Dermis microvascular lymphatic vessel endothelial cell (primary cell): ENCODE measurements at places on chromosomes 3 and 15. TPM values are rescaled to one million over a fixed set of nuclear protein-coding genes. Genes with fewer than 3 reads are reported as not detected.

GRCh38 chr15:66850996-66851310, 148.9 kb downstream of the SMAD6 start:
- DNase-seq = no peak

The DPPA2 gene
- not detected in 2 replicates for total RNA-seq

DNA sequence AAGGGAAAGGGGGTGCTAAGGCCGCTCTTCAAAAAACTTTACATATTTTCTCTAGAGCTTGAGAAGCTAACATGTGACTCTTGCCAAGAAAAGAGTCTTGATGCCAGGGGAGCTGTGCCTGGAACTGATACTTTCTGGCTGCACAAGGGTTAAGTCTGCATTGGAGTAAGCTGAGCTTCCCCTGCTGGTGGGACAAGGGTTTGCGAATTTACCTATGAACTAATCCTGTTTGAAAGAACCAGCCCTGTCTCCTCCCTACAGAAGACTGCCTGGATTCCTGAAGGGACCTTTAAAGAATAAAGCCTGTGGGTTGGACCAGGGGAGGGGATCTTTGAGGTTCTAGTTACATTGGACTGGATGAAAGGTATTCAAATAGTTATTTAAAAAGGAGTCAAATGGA, 58.3 kb upstream of the EPHA3 start:
- no peak for DNase-seq

- DNase-seq = no peak
These were observed 196.7 kb upstream of the TPRG1 start for GRCh38 chr3:188974856-188975599.

DNA sequence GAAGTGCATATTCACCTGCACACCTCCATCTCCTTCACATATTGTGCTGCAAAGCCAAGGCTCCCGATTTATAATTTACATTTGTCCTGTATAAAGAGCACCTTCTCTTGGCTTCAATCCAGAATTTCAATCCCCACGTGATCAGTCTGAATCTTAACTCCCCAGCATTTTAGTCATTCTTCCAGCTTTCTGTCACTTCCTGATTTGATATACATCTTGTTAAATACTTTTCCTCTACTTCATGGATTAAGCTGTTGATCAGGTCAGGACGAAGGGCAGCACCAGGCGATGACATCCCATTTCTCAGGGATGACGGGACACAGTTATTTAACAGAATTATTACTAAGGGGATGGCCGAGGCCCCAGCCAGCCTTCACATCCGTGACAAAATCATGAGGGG, 212.5 kb downstream of the EPHB1 start:
- peak; percentile 25 for DNase-seq

- DNase-seq = no peak
These were observed 54.2 kb upstream of the PIK3R4 start for GRCh38 chr3:130800829-130801228.

The PCOLCE2 gene
- total RNA-seq = 0.13 TPM in 2 replicates

DNA sequence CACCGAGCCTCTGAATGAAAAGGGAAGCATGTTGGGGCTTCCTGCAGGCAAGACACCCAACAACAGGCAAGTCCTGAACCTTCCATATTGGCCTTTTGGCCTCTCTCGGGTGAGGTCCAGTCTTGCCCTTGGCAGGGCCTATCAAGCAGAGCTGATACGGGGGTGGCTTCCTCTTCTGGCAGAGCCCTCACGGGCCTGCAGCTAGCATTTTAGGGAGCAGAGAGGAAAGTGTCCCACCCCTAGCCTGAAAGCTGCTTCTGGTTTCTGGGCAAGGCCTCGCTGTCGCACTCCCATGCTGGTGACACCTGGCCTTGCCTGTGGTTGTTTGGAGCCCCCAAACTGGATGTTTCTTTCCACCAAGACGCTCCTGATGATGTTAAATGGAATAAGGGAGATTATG, 31.8 kb upstream of the CTSH start:
- DNase-seq = no peak

DNA sequence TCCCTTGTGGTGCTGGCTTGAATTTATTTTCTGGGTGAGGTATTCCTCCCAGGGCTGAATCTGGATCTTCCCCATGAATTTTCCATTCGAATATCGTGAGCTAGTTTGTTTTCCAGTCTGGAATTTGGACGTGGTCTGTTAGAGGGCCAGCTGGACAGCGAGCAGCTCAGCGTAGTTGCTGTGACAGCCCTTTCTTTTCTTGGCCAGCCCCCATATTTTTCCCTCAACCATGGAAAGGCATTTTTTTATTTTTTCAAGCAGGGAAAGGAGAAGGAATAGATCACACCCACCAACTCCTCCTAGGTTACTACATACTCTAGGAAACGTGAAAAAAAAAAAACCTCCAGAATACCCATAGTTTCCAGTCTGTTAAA, 152.0 kb downstream of the KLHL25 start:
- DNase-seq = peak; percentile 58

DNA sequence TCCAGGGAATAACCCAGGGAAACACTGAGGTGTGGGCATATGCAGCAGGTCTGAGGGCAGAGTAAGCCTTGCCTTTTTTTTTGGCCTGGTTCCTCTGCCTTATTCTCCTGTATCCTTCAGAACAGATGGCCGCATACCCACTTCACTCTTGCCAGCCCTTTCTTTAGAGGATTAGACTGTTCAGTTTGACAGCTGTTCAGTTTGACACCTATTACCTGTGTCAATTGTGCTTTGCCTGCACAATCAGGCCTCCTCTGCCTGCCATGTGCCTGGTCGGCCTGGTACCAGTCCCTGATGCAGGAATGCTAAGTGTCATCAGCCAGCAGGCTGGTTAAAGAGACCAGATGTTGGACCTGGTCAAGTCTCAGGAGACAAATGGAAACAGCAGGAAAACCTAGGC, 22.3 kb downstream of the TM6SF1 start:
- no peak for DNase-seq

- DNase-seq = no peak
These were observed 166.5 kb downstream of the ISL2 start for GRCh38 chr15:76503121-76503520.

DNA sequence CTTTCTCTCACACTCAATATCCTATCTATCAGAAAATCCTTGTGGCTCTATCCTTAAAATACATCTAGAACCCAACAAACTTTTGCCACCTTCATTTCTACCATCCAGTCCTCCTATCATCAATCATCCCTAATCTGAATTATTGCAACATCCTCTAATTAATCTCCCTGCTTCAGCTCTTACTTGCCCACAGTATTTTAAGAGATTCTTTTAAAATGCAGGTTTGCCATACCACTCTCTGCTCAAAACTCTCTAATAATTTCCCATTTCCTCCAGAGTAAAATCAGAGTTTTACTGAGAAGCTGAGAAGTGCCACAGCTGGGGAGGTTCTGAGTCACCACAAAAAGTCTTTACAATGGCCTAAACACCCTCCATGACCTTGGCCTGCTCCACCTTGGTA, 234.3 kb upstream of the ZPLD1 start:
- DNase-seq = no peak

The IL5RA gene
- not detected in 2 replicates for total RNA-seq

DNA sequence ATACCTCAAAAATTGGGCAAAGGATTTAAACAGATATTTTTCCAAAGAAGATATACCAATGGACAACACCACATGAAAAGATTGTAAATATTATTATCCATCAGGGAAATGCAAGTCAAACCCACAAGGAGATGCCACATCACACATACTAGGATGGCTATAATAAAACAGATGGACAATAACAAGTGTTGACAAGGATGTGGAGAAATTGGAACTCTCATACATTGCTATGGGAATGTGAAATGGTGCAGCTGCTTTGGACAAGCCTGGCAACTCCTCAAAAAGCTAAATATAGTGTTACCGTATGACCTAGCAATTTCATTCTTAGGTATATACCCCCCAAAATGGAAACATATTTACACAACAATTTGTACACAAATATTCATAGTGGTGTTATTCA, 59.3 kb downstream of the PPCDC start:
- no peak for DNase-seq

The SERPINI2 gene
- total RNA-seq = not detected in 2 replicates
